ENCODE measurements at places on chromosomes 5 and 9.
A peak's percentile ranks its signal among the peaks of the same experiment; 100 is the strongest.

DNA sequence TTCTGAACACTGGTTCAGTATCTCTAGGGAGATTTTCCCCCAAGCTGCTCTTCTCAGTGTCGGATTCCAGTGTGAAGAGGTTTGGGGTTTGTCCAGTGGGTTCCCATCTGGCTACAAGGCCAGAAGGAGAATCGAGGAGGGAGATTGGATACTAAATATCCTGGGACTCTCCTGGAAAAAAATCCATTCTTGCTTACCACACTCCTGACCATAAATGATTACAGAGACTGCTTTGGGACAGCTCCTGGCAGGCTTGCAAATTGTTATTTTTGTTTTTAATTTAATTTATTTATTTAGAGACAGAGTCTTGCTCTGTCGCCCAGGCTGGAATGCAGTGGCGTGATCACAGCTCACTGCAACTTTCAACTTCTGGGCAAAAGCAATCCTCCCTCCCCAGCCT is 4.7 kb upstream of the SUSD1 start:
- peak; percentile 37 for DNase-seq

DNA sequence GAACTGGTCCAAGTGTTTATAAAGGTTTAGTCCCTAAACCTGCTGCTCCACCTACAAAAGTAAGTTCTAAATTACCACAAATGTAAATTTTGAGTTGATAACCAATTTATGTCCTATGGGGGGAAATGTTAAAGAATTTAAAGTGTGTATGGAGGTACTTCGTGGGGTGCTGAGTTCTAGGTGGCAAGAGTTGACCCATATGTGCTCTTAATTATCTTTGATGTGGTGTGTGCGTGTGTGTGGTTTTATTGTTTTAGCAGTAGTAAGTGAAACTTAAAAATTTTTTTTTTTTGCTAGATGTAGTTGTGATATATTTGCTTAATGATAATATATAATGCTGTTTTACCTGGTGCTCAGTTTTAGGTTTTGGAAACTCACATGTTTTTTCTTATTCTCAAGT is 72.6 kb downstream of the GPBP1 start:
- no peak for DNase-seq

DNA sequence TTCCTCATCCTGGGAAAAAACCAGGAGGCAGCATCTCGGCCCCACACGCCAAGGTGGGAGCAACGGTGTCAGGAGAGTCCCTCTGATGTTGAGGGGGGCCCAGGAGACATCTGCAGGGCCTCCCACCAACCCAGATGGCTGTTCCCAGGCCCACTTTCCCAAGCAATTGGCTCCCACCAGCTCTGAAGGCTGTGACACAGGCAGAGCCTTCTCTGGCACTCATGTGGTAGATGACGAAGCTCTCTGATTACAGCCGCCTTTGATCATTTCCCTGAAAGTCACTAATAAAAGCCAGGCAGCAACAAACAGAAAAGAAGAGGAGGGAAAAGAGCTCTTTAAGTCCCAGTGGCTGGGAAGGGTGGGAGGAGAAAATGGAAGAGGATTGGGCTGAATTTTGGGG is 226.5 kb downstream of the CDK5RAP2 start:
- peak; percentile 44 for DNase-seq

DNA sequence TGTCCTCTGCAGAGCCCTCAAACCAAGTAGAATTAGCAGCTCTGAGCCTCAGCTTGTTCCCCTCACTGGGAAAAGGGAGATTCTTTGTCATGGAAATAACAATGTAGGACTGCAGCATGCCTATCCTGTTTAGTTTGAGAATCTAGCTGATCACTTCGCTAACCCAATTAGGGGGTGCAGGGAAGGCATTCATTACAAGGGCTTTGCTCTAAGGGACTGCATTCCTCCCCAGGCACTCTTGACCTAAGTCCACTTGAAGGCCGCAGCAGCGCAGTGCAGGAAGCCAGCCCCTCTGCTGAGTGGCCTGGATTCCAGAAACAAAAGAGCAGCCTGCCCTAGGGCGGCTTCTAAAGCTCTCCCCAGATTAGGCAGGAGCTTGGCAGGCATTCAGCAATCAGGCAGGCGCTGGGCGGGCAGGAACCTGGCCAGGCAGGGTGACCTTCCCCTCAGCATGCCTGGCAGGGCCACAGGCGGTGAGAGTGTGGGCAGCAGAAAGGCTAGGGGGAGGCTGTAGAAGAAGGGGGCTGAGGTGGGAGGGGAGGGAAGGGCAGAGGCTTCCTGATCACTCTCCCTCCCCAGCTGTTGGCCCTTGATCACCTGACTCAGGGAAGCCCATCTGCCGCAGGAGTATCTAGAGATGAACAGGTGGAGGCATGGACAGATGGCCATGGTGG is 24.8 kb downstream of the CCNJL start:
- DNase-seq: peak; percentile 66

GRCh38 chr5:97694091-97694490 is 511.0 kb upstream of the RIOK2 start:
- no peak for DNase-seq

Data from kidney (tissue), 22 donors.